ENCODE measurements at places on chromosomes 5 and 9.

- DNase-seq: no peak
Measured at GRCh38 chr5:98535901-98536300, 237.6 kb upstream of the RGMB start.

DNA sequence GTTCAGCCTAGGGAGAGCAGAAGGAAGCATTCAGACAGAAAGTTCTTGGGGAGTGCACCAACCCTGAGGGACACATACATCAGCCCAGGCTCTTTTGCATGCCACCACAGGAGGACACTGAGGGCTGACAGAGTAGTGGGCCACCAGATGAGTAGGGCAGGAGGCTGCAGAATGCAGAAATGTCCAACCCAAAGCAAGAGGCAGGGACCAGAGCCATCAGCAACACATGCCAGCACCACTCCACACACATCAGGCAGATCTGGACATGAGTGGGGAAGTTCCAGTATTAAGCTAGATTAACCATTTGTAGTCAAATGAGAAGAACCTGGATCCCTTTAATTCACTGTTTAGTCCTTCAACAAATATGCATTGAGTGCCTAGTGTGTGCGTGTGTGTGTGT lies 35.7 kb upstream of the OTULINL start:
- DNase-seq: no peak

- DNase-seq: peak; percentile 52
Measured at GRCh38 chr9:113355040-113355596, 5.8 kb downstream of the BSPRY start.

DNA sequence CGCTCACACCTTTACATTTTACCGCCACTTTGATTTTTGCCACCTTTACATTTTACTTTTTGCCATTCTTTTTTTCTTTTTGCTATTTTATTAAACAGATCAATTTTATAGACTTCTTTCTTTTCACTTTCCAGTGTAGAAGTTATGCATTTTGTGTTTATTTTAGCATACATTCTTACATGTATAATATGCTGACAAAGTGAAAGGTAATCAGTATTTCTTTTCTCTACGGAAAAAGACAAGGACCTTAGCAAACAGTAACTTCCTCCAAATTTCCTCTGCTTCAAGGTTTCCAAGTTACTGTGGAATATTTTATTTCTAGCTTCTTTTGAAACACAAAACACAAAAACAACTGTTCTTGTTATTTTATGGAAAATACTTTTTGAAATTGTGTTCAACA lies 97.0 kb downstream of the CEMIP2 start:
- no peak for DNase-seq

DNA sequence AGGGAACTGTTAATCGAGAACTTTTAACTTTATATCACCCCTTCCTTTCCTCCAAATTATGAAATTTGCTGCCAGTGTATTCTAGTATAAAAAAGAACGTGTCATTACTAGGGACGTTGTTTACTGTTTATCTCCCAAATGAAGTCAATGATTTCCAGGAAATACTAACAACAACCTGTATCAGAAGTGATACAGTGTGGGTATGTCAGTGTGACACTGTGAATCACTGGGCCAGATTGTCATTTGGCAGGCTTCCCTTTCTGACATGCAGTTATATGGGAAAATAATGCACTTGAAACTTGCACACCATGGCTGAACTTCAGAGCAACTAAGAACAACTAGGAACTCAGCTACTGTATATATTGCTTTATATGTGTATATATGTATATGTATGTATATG lies 12.6 kb downstream of the ZNF462 start:
- no peak for DNase-seq

DNA sequence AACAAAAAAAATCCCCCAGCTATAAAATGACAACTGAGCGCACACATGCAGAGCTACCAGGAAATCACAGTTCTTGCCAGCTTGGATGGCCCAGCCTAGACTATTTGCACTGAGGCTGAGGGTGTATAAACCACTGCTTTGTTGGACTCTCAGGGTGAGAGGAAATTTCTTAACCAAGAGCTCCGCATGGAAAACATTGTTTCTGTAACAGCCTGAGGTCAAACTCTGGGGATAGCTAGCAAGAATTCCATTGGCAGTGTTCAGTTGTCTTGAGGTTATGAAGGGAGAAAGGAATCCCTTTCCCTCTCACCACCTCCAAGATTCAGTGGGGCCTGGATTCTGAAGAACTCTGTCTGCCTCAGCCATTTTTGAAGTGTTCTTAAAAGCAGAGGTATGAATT lies 360.0 kb downstream of the OSTF1 start:
- no peak for DNase-seq

- DNase-seq: no peak
Measured at GRCh38 chr5:160183075-160183474, 46.2 kb upstream of the FABP6 start.

GRCh38 chr9:110808599-110808980 lies 140.0 kb downstream of the MUSK start:
- DNase-seq: no peak

GRCh38 chr5:59777028-59777427 lies 116.5 kb downstream of the PDE4D start:
- no peak for DNase-seq
